ENCODE measurements at places on chromosomes 11 and 22.

DNA sequence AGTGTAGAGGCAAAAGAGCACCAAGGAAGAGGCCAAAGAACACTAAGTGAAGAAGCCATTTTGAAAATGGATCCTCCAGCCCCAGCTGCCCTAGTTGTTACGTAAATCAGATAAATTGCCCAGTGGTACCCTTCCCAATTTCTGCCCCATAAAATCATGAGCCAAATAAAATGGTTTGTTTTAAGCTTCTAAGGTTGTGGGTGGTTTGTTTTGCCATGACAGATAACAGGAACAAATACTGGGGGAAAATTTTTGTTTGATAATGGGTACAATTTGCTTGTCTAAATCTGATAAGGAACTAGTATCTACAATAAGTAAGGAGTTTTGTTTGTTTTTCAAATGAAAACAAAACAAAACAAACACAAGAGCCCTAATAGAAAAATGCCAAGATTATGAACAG is 30.6 kb upstream of the HSD17B12 start:
- no peak for DNase-seq

DNA sequence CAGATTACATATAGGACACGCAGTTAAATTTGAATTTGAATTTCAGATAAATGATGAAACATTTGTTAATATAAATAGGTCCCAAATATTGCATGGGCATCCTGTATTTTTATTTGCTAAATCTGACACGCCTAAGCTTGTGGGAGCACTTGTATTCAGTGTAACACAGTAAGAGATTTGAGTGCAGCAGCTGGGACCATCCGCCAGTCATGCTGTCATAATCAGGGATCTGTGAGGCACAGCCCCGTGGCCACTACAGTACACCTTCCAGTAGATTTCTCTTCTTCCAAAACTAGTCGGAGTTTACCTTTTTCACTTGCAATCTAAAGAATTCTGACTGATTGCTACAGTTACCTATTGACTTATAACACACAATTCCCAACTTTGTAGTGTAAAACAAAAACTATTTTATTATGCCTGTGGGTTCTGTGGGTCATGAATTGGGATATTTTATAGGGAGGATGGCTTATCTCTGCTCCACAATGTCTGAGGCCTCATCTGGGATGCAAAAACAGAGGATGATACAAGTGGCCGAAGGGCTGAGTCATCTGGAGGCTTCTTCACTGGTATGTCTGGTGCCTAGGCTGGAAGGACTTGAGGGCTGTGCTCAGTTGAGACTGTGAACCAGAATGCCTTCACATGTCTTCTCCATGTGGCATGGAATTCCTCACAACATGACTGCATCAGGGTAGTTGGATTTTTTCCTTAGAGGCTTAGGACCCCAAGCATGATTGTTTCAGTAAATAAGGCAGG is 74.1 kb downstream of the PRSS23 start:
- DNase-seq: no peak

DNA sequence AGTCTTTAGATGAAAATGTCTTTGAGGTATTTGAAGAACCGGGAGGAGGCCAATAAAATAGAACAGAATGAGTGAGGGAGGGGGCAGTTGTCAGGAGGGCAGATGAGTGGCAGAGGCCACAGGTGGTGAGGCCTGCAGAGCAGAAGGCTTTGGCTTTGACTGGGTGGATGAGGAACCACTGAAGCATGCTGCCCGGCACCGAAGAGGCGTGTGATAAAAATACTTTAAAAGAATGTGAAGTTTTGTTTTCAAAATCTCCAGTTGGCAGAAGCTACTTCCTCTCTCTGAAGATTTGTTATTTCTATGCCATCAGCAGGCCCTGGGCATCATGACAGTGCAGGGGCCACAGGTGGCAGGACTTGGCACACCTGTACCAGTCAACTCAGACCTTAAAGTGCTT is 6.3 kb downstream of the MS4A12 start:
- no peak for DNase-seq

- DNase-seq: no peak
Measured at GRCh38 chr22:43153899-43154298, 2.5 kb downstream of the TSPO start.

- no peak for DNase-seq
Measured at GRCh38 chr22:31124811-31125465, 2.2 kb downstream of the INPP5J start.

DNA sequence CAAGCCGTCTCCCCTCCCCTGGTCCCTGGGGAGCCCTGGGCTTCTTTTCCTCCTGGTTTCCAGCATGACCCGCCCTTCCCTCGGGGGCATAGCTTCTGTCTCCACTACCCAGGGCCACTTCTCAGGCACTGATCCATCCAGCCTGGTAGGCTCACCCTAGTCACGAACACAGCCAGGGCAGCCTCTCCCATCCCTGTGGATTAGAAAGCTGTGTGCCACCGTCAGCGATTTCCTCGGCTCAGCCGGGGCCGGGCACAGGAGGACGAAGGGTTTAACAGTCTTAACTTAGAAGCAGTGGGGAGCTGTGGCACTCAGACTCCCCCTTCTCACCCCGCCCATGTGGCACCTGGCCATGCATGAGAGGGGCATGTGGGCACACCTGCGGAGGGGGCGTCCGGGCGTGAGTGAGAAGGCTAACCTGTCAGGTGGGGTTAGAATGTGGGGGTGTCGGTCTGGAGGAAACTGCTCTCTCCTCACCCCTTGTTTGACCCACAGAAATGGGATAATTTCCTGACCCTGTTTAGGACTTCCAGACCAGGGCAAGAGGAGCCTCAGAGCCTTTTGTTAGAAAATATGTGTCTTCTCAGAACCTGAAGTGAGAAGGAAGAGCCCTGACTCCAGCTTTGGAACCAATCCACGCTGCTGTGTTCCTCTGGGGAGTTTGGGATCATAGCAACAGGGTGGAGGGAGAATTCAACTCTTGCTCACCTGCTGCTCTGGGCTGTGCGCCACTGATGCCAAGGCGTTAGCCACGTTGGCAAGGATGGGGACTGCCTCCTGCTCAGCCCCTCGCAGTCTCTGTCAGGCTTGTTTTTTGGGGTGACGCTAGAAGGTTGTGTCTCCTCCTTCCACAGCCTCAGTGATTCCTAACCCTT is 14.6 kb downstream of the GLB1L2 start:
- peak; percentile 17 for DNase-seq

- DNase-seq: no peak
Measured at GRCh38 chr22:29204455-29205183, 1.1 kb upstream of the EMID1 start.

DNA sequence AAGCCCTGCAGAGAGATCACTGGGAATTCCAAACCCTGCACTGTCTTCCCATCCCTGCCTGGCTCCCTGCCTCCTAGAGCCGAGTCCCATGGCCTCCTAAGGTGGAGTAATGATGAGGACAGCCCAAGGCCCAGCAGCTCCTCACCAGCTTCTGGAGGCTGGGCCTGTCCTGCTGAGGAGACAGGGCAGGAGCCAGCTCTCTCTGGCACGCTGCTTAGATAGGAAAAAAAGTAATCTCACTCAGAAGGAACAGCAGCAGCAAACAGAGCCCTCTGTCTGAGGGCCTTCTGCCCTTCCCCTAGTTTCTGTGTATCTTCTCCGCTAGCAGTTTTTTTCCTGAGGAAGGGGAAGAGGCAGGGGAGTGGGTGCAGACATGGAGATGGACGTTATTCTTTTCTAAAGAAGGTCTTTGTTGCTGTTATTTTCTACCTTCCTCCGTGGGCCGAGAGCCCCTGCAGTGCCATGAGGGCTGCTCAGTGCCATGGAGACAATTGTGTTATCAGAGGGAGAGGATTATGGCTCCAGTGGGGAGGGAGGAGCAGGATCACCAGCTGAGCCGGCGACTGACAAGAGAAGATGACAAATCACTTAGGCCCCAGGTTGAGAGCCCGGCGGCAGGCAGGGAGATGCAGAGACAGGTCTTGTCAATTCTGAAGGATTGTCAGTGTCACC is 315.3 kb downstream of the BUD13 start:
- DNase-seq: no peak

- no peak for DNase-seq
Measured at GRCh38 chr11:44282620-44283019, 27.3 kb downstream of the ALX4 start.

DNA sequence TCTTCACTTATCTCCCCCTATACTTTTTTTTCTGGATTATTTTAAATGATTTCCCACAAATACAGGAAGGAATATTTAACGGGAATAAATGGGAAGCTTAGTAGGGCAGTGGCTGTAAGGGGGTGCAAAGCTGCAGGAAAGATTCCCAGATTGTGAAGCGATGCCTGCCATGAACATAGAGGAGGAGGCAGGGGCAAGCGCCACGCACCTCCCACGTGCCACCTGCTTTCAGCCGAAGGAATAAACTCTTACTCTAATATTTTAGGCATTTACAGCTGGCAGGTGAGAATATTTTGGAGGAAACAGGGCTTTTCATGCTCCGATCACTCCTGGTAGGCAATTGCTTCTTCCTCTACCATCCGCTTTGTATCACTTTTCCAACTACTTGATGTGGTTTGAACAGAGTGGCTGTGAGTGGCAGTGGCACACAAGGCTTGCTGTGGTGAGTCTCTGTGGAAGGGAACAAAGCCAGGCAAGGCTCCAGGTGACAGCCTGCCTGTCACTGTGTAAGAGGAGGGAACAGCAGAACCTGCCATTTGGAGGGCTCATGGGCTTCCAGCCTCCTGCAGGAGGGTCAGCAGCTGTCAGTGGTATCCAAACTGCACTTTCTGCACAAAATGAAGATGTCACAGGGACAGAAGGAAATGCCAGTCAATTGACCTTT is 54.5 kb upstream of the PLET1 start:
- DNase-seq: no peak

DNA sequence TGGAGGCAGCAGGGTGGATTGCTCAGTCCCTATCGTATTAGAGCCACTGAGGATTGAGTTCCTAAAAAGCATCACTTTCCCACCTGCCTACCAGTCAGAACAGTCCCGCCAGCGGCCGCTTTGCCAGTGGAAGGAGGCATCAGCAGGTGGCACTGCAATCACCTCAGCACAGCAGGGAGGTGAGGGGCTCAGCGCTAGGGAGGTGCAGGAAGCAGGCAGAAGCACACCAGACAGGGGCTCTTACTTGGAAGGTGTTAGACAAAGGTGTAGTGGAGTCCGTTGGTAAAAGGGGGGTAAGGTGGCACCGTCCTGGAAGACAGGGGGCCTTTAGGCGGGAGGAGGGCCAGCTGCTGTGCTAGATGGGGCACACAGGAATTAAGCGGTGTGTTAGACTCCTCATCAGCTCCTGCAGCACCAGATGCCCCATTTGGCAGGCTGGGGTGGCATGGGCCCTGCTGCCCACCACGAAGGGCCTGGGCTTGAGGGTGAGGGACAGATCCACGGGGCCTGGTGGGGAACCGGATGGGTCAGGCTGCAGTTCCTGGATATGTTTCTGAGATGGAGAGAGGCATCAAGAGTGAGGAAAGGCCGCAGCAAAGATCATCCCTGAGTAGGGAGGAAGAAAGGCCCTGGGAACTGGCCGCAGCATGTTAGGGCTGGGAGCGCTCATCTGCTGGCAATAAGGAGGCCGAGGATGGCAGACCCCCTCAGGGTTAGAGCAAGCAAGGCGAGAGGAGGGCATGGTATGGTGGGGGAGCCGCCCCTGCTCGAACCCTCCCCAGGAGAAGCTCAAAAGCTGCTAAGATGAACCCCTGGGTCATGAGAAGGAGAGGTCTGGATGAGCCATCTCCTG is 42.5 kb downstream of the C11orf58 start:
- no peak for DNase-seq

- no peak for DNase-seq
Measured at GRCh38 chr22:31179345-31179744, 19.4 kb downstream of the RNF185 start.

DNA sequence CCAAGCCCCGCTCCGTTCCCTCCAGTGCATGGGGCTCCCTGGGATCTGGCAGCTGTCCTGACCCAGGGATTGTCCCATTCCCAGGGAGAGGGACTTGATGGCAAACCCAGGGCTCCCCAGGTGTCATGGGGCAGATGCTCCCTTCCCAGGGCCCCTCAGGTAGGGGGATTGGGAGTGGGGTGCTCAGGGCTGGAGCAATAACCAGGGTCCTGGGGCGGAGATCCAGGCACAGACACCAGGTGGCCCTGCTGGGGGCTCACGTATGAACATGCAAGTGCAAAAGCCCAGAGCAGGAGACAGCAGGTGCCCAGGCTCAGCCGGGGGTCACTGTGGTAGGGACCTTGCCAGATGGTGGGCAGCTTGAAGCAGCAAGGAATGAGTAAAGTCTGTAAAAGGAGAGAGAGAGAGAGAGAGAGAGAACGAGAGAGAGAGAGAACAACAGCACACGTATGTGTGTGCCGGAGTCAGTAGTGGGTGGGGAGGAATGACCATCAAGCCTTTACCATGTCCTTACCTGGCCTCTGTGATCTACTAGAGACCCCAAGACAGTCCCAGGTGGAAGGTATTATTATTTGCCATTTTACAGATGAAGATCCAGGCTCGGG is 19.3 kb upstream of the MPPED1 start:
- peak; percentile 13 for DNase-seq

GRCh38 chr22:25883482-25884033 is 141.6 kb downstream of the MYO18B start:
- no peak for DNase-seq

- DNase-seq: no peak
Measured at GRCh38 chr11:130180491-130180890, 20.9 kb downstream of the ST14 start.

GRCh38 chr22:37282385-37282677 is at the start of gene CYTH4:
CYTH4 (plus strand) TSS chr22:37282508; CDS start chr22:37282570, 62 bp downstream.
- DNase-seq: peak; percentile 85

GRCh38 chr22:27697888-27698287 is 103.7 kb downstream of the MN1 start:
- DNase-seq: no peak

DNA sequence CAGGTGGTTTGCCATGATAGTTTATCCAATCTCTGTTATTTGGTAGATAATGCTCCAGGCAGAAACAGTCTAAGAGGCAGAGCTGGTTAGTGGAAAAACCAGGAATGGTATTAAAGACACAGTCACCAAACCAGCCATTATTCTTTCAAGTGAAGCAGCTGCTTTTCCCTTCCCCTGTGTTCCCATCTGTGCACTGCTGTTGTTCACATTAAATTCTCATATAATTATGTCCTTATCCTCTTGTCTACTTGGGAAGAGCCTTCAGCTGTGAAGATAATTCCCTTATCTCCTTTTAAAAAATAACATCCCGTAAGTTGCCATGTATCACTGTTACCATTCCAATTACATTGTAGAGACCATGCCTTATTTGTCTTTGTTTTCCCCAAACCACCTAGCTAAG is 5.2 kb upstream of the TBCEL start:
- DNase-seq: no peak

DNA sequence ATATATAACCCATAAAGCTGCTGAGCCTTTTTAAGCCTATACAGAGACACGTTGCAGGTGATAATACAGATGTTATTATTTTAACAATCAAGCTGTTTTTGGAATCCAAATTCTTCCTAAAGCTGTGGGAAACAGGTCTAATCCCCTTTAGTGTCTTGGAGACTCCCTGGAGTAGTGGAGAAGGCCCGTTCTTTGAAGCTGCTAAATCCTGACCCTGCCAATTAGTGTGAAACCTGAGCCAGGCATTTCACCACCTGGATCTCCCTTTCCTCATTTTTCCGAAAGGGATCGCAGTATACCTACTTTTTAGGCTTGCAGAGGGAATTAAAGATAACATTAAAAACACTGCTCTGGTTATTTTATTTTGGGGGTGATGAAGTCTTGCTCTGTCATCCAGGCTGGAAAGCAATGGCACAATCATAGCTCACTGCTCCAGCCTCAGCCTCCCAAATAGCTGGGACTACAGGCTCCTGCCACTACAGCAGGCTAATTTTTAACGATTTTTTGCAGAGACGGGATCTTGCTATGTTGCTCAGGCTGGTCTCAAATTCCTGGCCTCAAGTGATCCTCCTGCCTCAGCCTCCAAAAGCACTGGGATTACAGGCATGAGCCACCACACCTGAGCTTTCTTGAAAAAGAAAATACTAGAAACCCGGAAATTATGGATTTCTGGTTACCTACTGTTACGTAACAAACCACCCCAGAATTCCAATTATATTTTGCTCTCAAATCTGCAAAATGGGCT is 1.7 kb upstream of the EIF4ENIF1 start:
- DNase-seq: no peak

GRCh38 chr11:74550991-74551753 is 41.2 kb upstream of the POLD3 start:
- DNase-seq: no peak
